GM12865 (cell line): ENCODE measurements at places on chromosomes 4 and X.

GRCh38 chrX:133337250-133337649, 78.0 kb downstream of the GPC4 start:
- DNase-seq, result no peak

- DNase-seq, result no peak
These were observed 530.4 kb upstream of the IGFBP7 start for GRCh38 chr4:57640391-57641100.

DNA sequence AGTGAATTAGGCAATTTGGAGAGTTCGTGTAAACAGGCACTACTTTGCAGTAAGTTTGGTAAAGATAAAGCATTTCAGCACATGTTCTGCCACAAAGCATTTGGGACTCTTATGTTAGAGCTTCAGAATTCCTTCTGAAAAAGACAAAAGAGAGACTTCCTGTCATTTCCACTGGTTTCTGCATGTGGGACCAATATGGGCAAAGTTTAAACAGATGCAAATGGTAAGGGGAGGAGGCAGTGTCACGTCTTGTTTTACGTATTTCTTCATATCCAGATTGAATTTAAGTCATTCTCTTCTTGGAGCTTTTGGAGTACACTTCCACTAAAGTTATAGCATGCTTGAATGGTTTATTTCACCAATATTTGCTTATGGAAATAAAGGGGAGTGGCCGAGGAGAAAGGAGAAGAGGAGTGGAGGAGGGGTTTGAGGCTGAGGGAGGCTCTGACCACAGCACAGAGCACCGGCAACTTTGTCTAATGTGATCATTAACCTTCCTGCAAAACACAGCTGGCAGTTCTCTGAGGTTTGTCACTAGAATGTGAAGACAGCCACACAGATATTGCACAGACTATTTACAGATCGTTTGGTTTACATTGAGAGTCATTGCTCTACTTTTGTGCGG, at the start of gene APELA:
Gene APELA (plus strand): TSS at position 479 of the 625 bp plus-strand sequence. CDS start 154 bp downstream, outside the sequence.
- DNase-seq, result peak; percentile 88

GRCh38 chrX:48021026-48021900, 14.5 kb downstream of the SPACA5 start:
- peak; percentile 87 for DNase-seq

DNA sequence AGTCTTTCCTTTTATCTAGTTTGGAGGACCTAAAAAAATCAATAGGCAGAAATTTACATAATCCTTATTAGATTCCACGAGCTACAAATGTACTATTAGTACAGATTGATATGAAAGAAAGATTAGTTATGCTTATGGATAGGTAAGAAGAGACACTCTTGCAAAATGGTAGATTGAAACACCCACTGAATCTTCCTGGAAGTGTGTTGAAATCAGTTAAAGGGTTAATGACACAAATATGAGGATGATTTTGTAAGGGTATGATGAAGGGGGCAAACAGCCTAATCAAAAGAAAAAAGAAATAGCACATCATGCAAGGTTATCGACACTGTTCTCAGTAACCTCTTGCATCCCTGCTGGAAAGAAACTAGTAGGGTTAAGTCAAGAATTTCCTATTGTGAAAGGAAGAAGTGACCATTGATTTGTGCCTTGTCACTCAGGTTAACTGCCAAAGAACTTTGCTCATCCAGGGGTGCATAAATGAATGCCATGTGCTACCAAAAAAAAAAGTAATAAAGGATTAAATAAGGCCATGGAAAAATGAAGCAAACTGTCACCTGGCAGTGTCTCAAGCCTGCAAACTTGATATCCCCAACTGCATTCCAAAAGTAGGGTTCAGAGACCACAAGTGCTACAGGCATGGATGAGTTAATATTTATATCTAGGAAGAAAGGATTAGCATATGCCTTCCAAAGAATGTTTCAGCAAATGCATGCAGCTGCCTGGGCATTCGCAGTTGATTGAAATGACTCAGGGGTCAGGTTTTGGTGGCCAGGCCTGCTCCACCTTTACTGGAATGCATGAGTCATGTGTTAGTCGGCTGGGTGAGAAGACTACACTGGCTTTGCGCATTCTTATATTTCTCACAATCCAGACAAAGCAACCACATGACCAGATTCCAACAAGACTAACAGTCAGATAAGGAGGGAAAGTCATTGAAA, 78.3 kb upstream of the ATXN3L start:
- no peak for DNase-seq

- no peak for DNase-seq
These were observed 123.1 kb downstream of the AFF1 start for GRCh38 chr4:87057835-87058355.

DNA sequence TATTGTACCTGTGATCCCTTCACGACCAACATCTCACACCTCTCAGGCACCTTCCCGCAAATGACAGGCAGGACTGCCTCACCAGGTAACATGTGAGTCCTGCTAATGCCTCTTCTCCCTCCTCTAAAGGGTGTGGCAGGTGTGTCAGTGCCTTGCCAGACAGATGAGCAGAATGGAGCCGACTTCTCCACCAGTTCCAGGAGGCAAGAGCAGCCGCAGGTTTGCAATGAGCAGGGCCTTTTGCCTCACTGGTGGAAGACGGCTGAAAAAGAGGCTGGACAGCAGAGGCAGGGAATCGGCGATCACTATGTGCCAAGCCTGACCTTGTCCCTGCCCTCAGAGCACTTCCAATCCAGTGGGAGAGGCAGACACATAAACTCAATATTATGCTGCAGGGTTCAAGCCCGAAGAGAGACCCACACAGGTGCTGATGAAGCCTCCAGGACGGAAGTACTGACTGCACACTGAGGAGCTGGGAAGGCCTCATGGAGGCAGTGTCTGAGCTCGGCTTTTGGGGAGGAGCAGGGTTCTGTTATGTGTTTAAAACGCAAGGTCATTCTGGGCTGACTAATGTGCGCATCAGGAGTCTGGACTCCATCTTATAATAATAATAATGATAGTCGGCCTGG, 57.9 kb downstream of the C4orf50 start:
- DNase-seq, result no peak

GRCh38 chr4:139813881-139814280, 148.3 kb downstream of the MGST2 start:
- no peak for DNase-seq

GRCh38 chrX:112840382-112841113, at the start of gene AMOT:
Gene AMOT, minus strand, starts transcription at chrX:112840831. Its CDS starts 17,705 bp downstream, at chrX:112823126.
- DNase-seq, result peak; percentile 53

- no peak for DNase-seq
These were observed 44.2 kb downstream of the TBC1D14 start for GRCh38 chr4:6953751-6954380.

DNA sequence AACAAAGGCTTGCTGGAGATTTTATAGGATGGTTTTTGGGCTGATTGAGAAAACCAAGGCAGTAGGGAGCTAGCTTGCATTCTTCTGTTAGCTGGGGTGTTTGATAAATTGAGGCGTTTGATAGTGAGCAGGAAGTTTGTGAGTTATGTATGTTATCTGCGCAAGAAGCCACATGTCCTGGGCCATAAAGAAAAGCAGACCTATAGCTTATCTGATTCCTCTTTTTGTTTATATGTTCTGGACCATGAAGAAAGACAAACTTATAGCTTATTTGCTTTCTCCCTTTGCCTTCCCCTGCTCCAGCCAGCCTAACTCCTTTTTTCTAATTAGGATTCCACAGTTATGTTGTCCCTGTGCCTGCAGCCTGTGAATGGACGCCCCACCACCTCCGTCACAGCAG, 9.2 kb downstream of the HNRNPH2 start:
- no peak for DNase-seq

DNA sequence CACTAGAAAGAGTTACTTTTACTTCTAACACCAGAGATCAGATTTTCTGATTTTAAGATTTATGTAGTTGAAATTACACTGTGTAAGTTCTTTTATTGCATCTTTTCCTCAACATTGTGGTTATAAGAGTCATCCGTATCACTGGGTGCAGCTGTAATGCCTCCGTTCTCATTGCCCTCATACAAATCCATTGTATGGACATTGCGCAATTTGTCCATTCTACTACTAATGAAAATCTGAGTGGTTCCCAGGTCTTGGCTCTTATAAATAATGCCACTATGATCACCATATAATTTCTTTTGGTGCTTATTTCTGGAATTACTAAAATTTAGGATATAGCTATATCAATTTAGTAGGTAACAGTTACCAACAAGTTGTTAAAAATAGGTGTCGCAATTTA, 614.0 kb upstream of the GALNT7 start:
- no peak for DNase-seq

GRCh38 chrX:136200466-136200865, 50.7 kb downstream of the MAP7D3 start:
- peak; percentile 3 for DNase-seq

DNA sequence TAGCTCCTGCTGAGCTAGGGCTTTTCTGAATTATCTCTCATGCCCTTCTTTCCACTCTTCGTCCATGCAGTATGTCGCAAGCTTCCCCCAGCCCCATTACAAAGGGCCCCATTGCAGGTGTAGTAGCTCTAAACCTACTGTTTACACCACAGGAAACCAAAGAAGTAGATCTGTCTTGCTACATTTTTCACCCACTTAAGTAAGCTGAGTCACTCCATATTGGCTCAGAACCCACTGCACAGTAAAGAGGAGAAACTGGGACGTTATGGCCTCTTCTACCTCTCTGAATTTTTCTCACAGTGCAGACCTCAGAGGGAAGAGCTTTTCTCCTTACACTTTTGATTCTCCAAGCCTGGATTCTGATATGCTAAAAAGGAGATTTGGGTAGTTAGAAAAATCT, 200.2 kb downstream of the SMARCA1 start:
- DNase-seq, result no peak

DNA sequence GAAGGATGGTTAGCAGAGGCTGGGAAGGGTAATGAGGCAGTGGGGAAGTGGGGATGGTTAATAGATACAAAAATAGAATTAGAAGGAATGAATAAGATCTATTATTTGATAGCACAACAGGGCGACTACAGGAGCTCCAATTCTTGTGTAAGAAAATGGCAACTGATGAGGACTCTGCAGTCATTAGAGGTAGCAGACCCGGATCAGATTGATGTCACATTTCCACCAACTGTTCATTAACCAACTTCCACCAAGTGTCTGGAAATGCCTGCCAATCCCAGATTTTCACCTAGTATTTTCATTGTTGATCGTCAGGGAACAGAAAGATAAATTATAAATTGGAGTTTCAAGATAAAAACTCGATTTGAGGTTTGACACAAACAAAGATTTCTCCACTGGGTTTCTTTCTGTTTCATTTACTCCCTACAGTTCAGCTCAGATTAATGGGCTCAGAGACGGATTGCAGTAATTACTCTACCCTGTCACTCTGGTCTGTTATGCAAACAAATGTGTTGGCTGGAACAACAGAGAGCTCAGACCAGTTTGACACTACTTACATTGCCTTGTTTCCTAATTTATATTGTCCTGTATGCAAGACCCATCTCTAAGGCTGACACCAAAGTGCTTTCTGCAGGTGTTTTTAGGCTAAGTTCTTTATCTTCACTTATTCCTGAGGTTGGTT, 909.2 kb upstream of the PRKX start:
- DNase-seq, result no peak

- DNase-seq, result peak; percentile 23
These were observed 75.1 kb upstream of the USP9X start for GRCh38 chrX:41009850-41010846.

GRCh38 chr4:93828332-93828994, at the start of gene ATOH1:
Gene ATOH1, plus strand, starts transcription at chr4:93828753. Its CDS starts 174 bp downstream, at chr4:93828927.
- DNase-seq, result no peak

DNA sequence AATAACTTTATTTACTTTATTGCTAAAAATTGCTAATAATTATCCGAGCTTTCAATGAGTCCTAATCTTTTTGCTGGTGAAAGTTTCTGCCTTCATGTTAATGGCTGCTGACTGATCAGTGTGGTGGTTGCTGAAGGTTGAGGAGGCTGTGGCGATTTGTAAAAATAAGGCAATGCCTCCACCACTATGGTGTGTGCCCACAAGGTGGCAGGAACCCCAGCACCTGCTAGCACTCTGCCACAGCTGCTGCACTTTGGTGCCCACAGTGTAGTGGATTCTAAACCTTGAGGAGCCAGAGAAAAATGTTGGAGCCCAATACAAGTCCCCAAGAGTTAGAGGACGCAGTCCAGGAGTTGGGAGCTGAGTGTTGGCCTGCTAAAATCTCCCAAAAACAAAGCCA, 1237.1 kb downstream of the PCDH19 start:
- no peak for DNase-seq

GRCh38 chrX:154028502-154029184, 8.9 kb upstream of the IRAK1 start:
- no peak for DNase-seq

- no peak for DNase-seq
These were observed 31.9 kb upstream of the TLR2 start for GRCh38 chr4:153652051-153652784.

- peak; percentile 47 for DNase-seq
These were observed 10.0 kb upstream of the ELF4 start for GRCh38 chrX:130120321-130120731.

- DNase-seq, result no peak
These were observed 182.7 kb downstream of the PABPC4L start for GRCh38 chr4:134018846-134019245.
